D341Med (cell line): ENCODE measurements at places on chromosomes 7 and 10.

GRCh38 chr7:142616121-142616643 is 133.1 kb upstream of the PRSS1 start:
- no peak for DNase-seq

DNA sequence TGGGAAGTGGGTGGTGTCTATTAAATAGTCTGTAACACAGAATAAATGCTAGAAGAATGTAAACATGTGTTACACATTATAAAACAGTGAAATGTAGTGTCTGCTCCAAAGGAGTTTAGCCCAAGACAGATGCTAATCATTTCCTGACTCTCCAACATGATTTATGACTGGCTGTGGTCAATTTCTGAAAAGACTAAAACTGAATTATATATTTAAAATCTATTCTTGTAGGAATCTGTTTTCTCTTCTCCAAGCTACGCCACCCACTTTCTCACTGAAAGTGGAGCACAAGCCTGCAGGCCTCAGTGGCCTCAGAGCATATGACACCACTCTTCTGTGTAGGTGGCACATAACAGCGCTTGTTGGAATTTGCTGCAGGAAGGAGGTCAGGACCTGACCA is 44.4 kb downstream of the CTTNBP2 start:
- no peak for DNase-seq

GRCh38 chr10:52485462-52485861 is 171.4 kb downstream of the DKK1 start:
- no peak for DNase-seq

DNA sequence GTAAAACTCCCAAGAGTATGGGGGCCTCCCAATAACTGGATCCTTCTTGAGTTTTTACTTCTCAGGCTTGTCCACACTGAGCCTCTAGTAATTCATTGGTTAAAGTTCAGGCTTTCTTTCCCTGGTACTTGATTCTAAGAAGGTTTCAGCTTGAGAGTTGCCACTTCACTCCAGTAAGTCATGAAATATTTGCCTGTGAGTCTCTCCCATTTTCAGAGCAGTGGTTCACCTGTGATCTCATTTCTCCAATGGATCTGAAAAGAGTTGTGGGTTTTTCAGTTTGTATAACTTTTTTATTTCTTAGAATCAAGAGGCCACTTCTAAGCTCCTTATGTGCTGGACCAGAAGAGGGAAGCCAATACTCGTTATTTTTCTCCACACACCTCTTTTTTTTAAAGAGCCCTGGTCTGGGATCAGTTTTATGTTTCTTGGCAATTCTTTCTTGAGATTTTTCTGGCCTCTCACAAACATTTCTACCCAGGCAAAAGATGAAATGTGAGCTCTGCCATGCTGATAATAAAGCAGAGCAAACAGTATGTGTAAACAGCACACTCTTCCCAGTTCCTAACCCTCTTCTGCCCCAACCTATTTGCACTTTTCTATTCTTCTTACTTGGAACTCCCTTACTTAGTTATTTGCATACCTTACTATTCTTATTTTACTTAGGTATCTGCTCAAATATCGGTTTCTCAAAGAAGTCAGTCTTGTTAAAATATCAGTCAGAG is 983.4 kb downstream of the CCSER2 start:
- no peak for DNase-seq

DNA sequence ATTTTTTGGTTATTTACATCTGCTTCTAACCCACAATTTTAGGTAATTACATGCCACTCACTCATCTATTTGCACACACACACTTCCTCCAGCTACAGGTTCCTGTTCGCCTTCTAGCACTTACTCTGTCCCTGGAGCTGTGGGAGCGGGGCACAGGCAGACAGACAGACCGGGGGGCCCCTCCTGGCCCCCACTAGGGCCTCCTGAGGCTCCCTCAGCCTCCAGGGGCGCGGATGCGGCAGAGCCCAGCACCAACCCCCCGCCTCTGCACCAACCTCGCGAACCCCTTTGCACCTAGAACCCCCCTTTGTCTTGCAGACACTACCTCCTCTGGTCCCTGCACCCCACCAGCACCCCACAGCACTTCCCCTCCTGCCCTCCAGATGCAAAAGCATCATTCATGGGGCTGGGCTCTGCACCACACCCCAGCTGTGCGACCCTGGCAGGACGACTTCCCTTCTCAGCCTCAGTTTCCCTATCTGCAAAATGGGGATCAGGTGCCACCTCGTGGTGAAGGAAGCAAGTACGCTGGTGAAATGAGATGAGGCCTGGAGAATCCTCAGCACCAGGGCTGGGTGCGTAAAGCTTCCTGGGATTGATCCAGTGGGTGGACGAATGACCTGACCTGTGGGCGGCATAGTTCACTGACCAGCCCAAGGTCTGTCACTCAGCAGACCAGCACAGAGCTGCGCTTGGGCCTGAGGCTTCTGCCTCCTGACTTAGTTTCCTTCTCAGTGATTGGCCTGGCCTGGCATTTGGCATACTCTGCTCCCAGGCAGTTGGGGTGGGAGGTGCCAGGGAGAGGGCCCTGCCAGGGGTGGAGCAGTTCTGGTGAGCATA is 37.9 kb downstream of the ELFN1 start:
- peak; percentile 22 for DNase-seq

DNA sequence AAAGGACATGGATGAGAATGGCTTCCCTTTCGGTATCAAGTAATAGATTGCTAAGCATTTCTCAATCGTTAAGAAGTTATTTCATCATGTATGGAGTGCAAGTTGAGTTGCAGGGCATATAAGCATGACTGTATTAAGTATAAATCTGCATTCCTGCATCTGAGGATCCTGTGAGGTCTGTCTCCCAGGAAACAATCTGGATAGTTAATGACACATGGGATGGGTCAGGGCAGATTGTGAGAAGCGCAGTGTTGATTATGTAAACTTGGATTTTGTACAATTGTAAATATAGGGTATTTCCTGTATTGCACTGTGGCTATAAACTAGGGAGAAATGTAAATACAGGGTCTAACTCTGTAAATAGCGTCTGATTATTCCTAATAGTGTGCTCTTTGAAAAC is 102.6 kb downstream of the PLXDC2 start:
- DNase-seq = no peak

- DNase-seq = no peak
These were observed 1.8 kb upstream of the SP8 start for GRCh38 chr7:20788420-20788990.
